ENCODE measurements at places on chromosomes 6 and 20.

DNA sequence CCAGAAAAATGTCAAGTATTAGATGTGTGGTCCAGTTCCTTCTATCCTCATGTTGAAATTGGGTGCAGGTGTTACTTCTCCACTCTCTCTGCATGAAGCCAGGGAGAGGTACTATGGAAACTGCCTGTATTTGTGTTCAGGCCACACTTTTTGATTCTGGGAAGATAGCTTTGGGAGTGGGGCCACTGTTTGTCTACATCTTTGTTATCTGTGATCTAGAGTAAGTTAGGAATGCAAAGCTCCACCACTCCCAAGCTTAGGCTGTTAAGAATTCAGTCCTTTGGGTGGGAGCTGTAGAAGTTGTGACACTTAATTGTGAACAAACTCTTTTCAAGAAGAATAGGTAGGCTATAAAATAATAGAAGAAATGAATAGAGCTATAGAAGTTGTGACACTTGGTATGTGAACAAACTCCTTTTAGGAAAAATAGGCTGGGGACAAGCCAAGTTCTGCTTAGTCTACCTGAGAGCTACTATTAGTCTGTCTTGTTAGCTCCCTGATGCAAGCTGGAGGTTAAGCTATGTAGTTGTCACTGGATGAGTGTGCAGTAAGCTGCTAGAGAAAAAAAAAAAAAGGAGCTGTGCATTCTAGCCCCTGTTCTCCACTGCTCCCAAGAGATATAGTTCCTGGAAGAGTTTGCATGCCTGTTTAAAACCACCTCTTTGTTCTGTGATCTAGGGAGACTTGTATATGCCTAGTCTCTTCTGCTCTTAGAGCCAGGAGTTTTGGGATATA lies 7.1 kb upstream of the GFRAL start:
- no peak for DNase-seq

DNA sequence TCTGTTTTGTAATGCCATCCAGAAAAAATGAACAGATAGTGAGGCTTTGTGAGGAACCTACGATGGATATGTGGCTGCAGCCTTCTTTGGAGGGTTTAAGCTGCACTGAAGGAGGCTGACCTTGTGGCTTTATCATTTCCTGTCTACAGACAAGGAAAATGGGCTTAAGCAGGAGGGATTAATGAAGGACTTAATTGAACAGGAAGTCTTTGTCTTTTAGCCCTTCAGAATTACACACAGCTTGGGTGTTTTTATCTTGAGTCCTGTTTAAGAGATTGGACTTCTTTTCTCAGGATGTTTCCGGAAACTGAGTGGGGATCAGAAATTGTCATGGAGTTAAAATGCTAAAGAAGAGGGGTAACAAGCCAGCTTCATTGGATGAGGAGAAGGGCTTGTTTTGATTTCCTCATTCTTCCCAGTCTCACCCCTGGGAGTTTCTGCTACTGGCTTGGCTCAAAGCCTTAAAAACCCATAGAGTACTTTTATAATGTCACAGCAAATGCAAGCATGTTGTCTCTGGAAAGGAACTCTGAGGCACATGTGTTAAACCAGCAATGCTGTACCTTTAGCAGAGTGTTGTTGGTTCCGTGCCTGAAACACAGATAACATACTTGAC lies 193.6 kb downstream of the JARID2 start:
- DNase-seq: no peak

GRCh38 chr6:84086545-84087429 lies 53.2 kb downstream of the MRAP2 start:
- DNase-seq: no peak

DNA sequence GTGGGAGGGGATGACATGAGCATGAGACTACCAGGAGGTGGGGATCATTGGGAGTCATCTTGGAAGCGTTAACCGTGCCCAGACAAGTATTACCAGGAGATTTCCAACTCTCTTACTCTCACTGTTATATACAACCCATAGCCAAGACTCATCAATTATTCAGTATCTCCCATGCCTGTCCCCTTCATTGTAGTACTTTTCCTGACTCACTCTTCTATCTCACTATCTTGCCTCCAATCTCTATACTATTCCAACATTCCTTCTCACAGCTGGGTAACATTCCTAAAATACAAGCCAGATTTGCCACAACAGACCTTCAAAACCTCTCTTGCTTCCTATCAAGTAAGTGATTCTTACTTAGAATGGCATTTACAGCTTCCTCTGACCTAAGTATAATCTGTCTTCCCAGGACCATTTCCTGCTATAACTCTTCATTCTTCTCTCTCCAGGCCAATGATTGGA lies 226.3 kb upstream of the SMLR1 start:
- no peak for DNase-seq

GRCh38 chr20:43744966-43745730 lies 18.3 kb upstream of the GTSF1L start:
- DNase-seq: no peak

- DNase-seq: no peak
Measured at GRCh38 chr6:3258201-3258600, 546 bp upstream of the PSMG4 start.

DNA sequence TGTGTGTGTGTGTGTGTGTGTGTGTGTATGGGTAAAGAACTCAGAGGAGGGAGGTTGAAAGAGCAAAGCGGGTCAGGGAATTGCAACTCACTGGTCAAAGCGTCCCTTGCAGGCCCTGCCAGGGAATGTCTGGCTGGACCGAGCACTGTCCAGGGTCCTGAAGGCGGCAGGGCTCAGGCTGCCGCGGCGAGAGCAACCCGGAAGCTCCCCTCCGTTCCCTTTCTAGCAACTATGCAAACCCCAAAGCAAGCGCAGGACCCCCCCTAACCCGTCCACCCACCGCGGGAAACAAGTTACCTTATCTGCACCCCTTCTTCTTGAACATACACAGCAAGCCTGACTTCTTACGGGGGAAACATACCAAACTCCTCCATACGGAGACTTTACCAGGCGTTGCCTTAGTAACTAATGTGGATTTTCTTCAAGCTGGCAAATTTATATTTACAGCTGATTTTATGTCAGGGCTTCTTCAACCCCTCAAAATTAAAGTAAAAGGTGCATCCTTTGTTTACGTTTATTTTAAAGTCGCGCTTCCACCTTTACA lies 538 bp upstream of the GRM1 start:
- peak; percentile 23 for DNase-seq

GRCh38 chr20:933029-933428 lies 16.9 kb upstream of the ANGPT4 start:
- no peak for DNase-seq

GRCh38 chr6:32084780-32085179 lies 24.4 kb downstream of the TNXB start:
- DNase-seq: no peak

GRCh38 chr6:47809873-47810272 lies 28.0 kb downstream of the OPN5 start:
- no peak for DNase-seq

DNA sequence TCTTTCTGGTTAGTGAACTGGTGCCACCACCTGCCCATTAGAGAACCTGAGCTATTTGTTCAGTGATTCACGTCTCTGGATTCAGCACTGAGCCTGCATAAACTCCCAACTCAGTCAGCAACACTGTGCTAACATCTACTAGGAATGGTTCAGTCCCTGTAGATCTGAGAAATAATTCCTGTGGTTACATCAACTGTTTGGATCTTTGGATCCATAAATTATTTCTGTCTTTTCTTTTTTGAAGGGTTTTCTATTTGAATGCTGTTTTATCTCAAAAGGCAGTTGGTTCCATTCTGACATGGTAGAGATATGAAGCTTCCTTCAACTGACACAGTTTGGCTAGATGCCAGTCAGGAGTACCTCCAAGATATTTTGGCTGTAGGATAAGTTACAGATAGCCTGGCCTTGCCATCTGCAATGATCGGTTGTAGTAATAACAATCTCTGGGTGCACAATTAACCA lies 125.9 kb downstream of the TRMT11 start:
- no peak for DNase-seq

GRCh38 chr6:39389484-39389767 lies 66.9 kb upstream of the KCNK16 start:
- no peak for DNase-seq

DNA sequence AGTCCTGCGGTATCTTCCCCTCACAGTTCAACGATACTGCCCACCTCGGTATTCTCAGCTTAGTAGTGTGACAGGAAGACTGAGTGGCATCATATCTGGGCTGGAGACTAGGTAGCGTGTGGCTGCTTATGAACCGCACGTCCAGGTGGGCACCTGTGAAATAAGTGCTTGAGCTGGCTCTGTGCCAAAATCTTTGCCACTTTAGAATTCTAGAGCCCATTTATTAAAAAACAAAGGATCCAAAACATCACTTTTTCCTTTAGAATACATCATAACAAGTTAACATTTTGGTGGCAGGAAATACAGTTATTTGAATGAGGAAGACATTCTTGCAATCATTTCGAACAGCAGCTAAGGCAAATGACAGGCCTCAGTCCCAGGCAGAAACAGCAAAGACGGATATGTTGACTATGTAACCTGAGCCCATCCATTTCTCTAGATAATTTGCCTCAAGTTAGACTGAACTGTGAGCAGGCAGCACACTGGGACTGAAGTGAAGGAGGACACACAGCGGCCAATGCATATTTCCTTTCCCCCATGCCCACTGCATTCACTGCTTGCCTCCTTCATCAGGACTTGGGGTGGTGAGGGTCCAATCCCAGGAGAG lies 136.6 kb downstream of the GMDS start:
- no peak for DNase-seq

DNA sequence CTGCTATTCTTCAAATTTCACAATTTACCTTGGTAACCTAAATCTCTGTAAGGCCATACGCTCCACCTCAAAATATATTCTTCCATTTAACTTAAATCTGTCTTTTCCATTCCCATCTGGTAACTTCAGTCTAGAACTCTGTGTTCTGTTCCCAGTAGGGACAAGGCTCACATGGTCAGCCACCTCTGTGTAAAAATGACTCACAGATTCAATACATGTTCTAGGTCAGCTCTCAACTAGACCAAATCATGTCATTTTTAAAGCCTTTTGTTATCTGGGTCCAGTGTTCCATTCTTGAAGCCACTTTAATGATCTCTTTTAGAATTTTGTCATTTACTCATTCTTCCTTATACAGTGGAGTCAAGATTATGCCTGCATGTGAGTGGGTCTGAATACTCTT lies 315.6 kb upstream of the CITED2 start:
- DNase-seq: no peak

DNA sequence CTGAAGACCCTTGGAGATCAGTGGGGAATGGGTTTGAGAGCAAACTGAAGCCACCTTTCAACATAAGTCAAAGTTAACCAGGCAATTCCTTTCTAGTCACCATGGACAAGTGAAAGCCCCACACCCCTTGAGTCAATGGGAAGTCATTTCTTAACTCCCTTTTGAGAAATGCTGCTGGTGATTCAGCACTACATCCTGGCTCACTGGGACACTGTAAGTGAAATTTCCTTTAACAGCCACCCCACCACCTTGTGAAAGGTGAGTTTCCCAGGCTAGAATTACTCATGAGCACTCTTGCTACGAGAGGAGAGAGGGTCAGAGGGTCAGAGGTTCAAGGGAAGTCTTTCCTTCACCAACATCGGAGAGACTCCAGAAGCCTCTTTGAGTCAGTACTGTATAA lies 93.3 kb upstream of the MARCKS start:
- peak; percentile 19 for DNase-seq

DNA sequence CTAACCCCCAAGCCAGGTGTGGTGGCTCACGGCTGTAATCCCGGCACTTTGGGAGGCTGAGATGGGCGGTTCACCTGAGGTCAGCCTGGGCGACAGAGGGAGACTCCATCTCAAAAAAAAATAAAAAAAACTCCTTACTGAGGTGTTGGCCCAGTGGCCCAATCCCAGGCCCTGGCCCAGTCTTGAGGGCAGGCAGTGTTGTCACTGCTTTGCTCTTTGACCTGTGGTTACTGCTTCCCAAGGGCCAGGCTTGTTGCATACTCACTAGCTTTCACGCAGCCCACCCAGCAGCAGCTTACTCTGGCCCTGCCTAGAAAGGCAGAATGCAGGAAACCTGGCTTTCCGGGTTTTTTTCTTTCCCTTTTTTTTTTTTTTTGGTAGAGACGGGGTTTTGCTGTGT lies 13.2 kb downstream of the CNPY3 start:
- DNase-seq: no peak

DNA sequence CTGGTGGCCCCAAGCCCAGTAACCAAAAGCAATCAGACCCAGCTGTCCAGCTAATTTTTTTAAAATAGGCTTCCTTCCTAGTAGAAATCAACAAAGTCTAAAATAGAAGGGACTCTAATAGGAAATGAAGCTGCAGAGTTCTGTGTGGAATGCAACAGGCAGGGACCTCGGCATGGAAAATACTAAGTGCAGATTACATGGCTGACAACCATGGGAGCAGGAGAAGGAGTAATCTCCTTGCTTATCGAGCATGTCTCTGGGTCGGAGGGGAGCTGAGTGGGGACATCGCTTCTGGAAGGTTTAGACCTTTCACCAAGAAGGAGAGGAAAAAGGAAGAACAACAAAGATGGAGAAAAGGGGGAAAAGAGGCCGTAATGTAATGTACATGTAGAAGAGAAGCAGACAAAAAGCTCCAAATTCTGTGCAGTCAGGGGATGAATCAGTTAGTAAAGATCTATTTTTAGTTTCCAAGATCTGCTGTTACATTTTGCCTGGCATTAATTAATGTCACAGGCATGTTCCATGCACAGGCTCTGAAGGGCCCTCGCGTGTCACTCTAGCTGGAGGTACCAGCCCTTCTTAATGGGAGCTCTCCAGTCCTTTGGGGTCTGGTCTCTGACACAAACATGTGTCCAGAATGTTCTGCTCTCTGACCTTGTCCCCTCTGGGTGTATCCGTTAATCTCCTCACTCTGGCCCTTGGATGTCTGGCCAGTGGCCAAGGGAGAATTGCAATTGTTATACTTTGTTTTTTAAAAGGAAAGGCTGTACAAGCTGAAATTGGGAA lies 16.6 kb upstream of the ZNF831 start:
- DNase-seq: no peak

DNA sequence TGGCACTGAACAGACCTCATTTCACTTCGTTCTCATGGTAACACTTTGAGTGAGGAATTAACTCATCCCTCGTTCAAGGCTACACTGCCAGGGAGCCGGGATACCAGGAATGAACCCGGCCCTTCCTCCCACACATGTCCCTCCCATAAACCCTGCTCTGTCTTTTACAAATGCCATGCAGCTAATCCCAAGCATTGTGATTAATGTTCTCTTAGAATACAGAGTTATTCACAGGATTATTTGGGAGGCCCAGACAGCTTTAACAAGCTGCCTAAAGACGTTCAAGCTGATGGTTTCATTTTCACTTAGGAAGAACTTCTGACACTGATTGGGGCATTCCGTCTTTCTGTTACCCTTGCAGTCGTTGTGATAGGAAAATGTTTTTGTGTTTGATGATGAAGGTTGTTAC lies 42.5 kb upstream of the CD83 start:
- peak; percentile 62 for DNase-seq

DNA sequence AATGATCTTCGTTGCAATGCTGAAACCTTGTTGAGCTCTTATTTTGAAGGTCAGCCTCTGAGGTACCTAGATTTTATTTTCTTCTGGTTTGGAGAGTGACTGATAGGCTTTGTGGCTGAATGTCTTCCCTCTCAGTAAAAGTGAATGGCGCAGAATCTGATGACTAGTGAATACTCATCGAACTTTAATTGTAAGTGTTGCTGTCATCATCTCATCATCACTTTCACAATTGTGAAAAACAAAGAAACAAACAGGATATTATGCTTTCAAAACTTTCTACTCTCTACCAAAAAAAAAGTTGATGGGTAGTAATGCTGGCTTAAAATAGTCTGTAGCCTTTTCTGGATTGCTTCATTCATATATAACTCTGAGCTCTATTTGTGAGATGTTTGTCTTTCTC lies 239.5 kb upstream of the RAB32 start:
- no peak for DNase-seq

- DNase-seq: peak; percentile 95
Measured at GRCh38 chr6:3258720-3259490, at the start of gene PSMG4. PSMG4 (plus strand) TSS chr6:3258947; CDS start chr6:3259023, 76 bp downstream.

- DNase-seq: peak; percentile 64
Measured at GRCh38 chr6:43924222-43924702, 154.3 kb downstream of the VEGFA start.

All from activated CD4-positive, alpha-beta T cell treated with anti-CD3 and anti-CD28 coated beads, Interleukin-2, Interleukin-4, amounts not matched to agents 100 ng/mL and 50 ng/mL, durations not matched to agents 16 hours and 8 hours (primary cell).